ENCODE measurements at places on chromosomes 6 and 20.

- DNase-seq: no peak
These were observed 11.6 kb downstream of the ZKSCAN4 start for GRCh38 chr6:28240471-28240870.

DNA sequence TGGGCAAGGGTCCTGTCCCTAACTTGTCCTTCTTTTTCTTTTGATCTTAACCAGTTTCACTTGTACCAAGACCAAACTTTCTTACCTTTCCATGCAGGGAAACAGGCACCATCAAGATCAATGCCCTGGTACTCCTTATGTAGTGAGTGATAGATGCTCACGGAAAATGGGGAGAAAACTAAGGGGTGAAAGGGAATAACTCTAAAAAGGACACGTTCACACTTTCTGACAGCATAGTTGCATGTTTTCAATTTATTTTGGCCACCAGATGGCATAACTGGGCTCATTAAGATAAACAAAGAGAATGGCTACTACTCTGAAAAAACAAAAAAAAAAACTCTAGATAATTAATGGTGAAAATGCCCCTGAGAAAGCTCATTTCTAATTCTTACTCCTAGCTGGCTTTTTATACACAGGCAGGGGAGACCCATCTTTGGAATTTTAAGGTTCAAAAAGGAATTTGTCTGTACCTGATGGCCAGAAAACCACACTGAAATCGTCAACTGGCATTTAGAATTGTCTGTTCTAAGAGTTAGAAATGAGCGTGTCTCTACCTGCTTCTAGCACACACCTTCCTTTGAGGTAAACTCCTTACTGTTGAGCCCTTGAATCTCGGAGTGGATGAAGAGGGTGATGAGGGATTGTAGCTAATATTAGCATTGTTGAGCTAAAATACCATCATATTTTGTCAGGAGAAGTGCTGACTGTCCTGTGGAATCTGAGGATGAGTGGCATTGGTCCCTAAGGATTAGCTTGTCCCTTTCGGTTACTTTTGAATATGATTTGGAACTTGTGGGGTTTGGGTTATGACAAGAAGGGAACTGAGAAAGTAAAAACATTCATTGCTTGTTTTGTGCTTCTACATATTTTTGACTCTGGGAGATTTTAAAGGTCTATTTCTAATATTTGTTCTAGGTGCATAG is 62.2 kb upstream of the DDR1 start:
- no peak for DNase-seq

DNA sequence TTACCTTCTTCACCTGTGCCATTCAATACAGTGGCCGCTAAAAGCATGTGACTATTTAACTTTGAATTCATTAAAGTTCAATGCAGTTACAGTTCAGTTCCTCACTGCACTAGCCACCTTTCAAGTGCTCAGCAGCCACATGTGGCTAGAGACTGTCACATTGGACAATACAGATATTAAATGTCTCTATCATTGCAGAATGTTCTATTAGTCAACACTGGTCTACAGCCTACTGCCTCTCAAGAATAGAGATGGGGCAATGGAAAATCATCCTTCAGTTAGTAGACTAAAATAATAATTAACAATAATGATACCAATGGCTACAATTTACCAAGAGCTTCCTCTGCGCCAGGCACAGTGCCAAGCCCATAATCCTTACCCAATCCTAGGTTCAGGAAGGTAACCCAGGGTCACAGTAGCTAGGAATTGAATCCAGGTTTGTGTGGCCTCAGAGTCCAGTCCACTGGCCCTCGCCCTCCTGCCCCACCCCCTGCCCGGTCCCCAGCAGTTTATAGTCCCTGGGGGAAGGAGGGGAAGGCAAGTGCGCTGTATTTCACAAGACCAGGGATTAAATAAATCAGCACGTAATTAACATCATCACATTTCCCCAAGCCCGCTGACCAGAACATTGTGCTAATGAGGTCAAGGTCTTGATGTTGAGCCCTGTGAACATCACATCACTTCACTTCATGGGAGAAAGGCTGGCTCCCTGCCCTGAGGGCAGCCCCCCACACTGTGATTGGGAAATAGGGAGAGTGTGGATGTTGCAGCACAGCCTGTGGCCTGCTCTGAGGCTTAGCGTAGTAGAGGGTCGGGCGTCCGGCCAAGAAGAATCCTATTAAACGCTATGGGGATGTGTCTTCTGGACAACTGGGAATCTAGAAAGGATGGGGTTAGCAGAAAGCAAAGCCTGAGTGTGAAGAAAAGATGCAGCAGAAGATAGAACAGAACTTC is 147.2 kb downstream of the VEGFA start:
- DNase-seq: no peak

DNA sequence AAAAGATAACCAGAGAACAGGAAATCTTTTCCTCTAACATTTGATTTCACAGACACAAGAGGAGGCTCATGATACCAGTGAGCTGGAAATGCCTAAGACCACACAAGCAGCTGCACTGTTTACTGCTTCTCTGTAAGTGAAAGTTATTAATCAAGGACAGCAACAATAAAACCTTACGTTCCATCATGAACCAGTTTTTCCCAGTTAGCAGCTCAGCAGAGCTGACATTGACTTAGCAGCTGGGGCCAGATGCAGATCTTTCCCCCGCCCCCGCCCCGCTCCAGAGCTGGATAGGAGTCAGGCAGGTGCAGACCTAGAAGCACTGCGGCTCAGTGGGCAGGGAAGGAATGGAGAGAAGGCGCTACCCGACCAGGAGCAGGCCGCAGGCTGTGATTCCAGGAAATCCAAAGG is 275.2 kb downstream of the GMDS start:
- DNase-seq: no peak

GRCh38 chr20:23515250-23515939 is 24.5 kb downstream of the CST8 start:
- no peak for DNase-seq

DNA sequence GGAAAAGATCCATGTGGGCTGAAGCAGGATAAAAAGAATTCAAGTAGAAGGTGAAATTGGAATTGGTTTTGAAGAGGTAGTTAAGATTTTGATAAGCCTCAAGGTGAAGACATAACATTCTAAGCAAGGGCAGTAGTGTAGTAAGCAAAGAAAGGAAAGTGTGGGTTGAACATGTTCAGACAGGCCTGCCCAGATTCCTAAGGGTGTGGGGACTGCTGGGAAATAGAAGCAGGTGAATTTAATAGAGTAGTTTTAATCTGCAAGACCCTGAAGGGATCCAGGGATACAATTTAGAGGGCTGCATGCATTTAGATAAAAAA is 19.1 kb downstream of the TAB2 start:
- no peak for DNase-seq

DNA sequence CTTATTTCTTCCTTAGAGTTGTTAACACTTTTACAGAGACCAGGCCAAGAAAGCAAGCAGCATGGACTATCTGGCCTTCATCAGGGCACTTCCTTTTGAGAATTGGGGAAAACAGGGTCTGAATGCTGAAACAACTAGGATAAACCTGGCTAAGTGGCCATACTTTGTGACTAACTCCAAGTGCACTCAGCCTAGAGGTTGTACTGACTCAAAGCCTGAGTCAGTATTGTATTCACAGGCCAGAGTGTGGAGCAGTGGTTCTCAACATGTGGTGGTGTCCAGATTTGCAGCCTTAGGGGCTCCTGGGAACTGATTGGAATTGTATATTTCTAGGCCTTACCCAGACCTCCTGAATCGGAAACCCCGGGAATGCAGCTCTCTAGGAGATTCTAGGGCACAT is 20.1 kb downstream of the SEC23B start:
- no peak for DNase-seq

GRCh38 chr20:46840054-46840729 is 54.5 kb upstream of the EYA2 start:
- DNase-seq: no peak

GRCh38 chr6:132445201-132445951 is 44.1 kb upstream of the MOXD1 start:
- no peak for DNase-seq

GRCh38 chr6:166592821-166593220 is 6.3 kb upstream of the RAMACL start:
- DNase-seq: no peak
